ENCODE measurements at places on chromosomes 5 and 9.
A peak's percentile ranks its signal among the peaks of the same experiment; 100 is the strongest.

GRCh38 chr9:115349542-115349941, 231.6 kb upstream of the TNC start:
- DNase-seq: no peak

GRCh38 chr5:44933686-44934085, 124.9 kb downstream of the MRPS30 start:
- no peak for DNase-seq

DNA sequence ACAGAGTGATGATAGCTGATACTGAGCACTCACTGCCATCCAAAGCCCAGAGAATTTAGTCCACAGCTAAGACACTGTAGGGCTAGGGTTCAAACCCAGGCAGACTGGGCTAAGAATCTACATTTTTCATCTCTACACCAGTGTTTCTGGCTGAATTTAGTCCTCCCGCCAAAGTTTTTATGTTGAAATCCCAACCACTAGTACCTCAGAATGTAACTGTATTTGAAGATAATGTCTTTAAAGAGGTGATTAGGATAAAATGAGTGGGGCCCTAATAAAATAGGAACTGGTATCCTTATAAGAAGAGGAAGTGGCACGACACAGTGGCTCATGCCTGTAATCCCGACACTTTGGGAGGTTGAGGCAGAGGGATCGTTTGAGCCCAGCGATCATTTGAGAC, 4.3 kb downstream of the GNA14 start:
- DNase-seq: no peak

DNA sequence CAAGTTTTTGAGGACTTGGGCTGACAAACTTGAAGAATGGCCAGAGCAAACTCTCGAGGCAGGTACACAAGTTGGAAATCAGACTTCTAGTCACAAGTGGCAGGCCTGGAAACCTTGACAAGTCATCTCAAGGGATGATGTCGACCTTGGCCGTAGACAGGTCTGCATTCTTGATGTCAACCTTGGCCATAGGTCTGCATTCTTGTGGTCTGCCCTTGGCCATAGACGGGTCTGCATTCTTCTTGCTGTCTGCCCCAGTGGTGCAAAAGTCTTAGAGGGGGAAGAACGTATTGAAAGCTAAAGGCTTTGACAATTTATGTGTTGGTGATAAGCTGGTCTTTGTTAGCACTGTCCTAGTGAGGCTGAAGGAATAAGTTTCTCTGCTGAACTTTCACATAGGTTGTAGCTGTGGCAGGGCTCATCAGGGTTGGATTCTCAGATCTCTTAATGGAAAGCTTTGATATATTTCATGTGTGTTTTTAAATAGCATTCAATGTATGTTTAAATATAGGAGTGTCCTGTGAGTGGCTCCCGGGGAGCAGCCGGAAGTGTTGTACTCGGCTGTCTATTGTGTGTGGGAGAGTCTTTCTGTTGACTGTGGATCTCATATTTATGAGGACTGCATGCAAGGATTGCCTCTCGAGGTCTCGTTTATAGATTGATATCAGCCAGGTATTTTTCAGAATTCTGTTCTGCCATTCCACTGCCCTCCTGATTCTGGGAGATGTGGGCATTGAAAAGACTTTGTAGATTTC, 27.0 kb downstream of the SUB1 start:
- DNase-seq: no peak

- DNase-seq: no peak
Measured at GRCh38 chr5:72709341-72709740, 107.1 kb upstream of the TNPO1 start.

DNA sequence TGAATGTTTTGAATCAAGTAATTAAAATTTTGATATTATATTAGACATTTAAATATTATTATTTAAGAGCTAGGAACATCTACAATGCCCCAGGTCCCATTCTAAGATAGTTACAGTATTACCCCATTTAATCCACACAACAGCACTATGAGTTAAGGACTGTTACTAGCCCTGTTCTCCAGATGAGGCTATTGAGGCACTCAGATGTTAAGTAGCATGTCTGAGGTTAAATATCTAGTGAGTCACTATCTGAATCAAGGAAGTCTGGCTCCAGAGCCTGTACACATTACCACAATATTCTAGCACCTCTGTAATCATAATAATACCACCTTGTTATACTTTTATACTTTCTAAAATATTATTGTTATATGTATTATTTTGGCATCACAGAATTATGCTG, 304.6 kb downstream of the PDE4D start:
- no peak for DNase-seq

DNA sequence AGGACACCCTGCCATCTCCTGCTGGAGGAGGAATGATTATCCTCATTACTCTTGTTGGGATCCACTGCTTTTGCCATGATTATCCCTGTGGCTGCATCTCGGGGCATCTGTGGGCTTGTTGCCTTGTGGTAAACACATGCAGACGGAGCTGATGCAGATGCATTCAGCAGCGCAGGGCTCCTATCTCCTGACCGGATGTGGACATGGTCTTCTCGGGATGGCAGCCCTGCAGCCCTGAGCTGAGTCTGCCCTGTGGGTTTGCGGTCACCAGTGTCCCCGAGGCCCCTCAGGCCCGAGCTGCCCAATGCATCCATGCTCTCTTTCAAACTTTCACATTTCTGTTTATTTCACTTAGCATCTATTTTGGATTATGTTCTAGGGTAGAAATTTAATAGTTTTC, 250.4 kb upstream of the IRX1 start:
- DNase-seq: no peak

DNA sequence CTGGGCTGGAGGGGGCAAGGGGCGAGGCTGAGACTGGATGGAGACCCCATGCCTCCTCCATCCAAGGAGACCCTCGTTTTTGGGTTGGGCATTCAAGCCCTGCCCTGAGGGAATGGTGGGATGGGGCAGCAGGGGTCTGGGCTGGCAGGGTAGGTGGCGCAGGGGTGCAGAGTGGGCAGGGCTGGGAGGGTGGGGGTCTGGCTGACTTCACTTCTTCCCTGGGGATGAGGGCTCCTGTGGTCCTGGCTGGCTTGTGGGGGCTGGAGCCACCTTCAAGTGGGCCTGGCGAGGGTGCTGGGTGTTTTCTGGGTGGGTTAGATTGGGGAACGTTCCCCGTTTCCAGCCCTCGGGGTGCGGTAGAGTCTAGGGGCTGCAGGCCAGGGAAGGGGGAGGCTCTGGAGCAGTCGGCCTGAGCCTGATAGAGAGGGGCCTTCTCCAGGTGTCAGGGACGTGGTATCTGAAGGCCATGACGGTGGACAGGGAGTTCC, 412 bp downstream of the LCN1 start:
- DNase-seq: no peak

GRCh38 chr5:10459080-10460055, 17.7 kb downstream of the ROPN1L start:
- no peak for DNase-seq

DNA sequence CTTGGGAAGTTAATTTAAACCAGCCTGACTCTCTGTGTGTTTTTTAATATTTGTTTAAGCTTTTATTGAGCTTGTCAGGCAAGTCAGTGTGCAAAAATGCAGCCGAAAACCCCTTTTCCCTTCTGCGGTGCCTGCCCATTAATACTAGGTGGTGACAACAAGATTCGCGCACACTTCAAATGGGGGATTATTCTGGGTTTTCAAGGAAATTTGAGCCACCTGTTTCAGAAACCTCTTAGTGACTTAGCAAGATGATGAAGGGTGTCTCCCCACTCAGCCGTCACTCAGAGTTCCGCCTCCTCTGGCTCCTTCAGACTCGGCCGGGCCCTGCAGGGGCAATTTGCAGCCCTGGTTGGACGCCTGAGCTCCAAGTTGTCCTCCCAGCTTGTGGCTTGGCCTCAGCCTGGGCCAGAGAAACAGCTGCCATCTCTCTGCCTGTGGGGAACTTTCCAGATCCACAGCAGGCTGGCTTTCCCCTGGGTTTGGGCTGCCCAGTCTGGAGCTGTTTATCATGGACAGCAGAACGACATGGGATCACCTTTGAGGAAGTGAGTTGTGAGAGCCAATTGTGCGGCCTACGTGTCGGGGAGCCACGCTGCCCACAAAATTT, 75.9 kb downstream of the SPRY4 start:
- DNase-seq: no peak

DNA sequence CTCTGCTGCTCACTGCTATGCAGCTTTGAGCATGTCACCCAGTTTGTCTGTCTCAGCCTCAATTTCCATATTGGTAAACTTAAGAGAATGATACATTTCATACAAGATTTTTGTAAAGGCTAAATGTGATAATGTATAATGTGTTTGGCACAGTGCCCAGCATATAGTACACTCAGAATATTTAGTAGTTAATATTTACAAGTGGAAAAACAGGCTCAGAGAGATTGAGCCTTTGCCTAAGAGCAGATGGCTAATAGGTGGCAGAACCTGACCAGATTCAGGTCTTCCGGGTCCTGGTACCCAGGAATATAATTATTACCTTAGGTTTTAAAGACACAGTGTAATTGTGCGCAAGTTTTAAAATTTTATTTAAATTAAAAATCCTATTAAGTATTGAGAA, 46.8 kb upstream of the KIAA1958 start:
- DNase-seq: no peak

DNA sequence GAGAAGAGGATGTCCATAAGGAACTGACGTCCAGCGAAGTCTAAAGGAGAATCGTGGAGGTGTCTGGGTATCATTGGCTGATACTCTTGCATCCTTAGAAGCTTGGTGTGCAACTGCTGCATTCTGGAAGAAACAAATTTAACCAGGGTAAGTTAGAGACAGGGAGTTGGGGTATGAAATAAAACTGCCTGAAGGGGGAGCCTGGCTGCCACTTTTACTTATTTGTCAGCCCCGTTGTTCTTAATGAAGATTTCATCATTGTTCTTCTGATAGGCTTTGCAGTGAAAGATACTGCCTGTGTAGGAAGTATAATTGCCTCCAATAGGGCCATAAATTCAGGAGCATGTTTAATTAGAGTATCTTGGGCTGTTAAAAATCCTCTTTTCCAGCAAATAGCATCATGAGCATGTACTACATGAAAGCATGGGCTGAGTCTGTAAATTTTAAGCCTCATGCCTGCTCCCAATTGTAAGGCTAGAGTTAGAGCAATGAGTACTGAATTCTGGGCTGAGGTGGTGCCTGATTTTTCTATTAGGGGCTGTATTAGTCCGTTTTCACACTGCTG, 1264.5 kb upstream of the ACO1 start:
- DNase-seq: peak; percentile 29

GRCh38 chr5:67620424-67621397, 424.1 kb upstream of the CD180 start:
- DNase-seq: no peak

GRCh38 chr9:124017929-124018729, 6.6 kb downstream of the LHX2 start:
- no peak for DNase-seq

GRCh38 chr9:21584890-21585289, 102.8 kb upstream of the IFNE start:
- no peak for DNase-seq

DNA sequence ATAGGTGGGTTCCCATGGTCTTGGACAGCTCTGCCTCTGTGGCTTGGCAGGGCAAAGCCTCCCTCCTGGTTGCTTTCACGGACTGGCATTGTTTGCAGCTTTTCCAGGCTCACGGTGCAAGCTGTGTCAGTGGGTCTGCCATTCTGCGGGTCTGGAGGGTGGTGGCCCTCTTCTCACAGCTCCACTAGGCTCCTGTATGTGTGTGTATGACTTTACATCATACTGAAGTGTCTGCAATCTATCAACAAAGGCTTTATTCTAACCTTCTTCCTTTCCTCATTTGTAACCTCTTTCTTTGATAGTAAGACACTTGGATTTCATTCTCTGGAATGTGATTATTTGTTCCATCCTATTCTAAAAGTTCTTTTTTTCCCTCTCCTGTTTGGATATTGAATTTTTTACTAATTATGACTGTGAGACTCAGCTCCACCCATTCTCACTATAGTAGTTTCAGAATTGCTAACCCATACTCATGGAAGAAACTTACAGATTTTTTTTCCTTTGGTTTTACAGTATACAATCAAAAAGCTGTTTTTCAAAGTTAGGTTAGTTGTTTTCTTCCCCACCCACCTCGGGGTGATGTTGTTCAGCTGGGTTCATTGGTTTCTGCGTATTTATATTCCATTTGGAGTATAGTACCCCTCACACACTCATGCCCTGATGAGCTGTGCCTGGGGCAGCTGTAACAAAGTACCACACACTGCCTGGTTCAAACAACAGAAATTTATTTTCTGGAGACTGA, 144.6 kb upstream of the OTULINL start:
- no peak for DNase-seq

GRCh38 chr9:107755246-107755645, 265.7 kb upstream of the KLF4 start:
- DNase-seq: no peak

GRCh38 chr5:176619203-176619568, 9.2 kb upstream of the GPRIN1 start:
- DNase-seq: no peak

GRCh38 chr9:131111186-131111853, 14.1 kb upstream of the NUP214 start:
- DNase-seq: no peak

DNA sequence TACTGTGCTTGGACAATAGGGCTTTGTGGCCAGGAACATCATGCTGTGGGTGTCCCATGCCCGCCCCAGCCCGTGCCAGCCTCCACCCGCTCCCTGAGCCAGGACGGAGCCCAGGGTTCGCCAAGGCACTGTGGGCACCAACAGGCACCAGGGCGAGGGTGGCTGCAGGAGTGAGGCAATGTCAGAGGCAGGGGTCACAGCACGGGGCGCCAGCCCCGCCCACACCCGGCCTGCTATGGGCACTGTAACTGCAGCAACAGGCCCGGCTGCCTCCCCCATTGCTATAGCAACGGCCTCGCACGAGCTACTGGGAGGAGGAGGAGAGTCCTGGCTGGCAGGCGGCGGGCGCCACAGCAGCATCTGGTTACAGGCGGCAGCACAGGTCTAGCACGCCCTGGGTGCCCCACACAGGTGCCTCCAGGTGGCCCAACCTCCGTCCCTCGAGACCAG, 2.5 kb downstream of the ABCA2 start:
- no peak for DNase-seq

GRCh38 chr5:157266286-157267007, 524 bp downstream of the CYFIP2 start:
- no peak for DNase-seq

GRCh38 chr9:69513141-69513820, 158.9 kb downstream of the APBA1 start:
- DNase-seq: no peak

DNA sequence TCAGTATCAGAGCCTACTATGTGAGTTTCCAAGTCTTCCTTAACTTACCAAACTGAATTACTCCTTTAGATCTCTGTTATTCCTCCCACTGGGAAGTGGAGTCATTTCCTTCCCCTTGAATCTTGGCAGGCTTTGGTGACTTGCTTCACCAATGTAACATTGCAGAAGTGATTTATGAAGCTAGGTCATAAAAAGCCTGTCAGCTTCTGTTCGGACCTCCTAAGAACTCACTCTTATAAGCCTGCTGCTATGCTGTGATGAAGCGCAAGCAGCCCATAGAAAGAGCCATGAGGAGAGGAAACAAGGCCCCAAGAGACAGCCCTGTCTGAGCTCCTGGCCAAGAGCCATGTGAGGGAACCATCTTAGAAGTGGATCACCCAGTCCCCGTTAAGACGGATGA, 14.2 kb upstream of the FOXB2 start:
- DNase-seq: no peak

- DNase-seq: no peak
Measured at GRCh38 chr9:7341571-7341970, 458.0 kb downstream of the DMAC1 start.

Data from AML-193 (cell line).